ENCODE measurements at places on chromosomes 6 and 20. TPM values are rescaled to one million over a fixed set of nuclear protein-coding genes. Genes with fewer than 3 reads are reported as not detected.

FAXC gene
- 5.9 TPM for total RNA-seq

KCNK16 gene
- not detected for total RNA-seq

HLA-DPA1 gene
- total RNA-seq: not detected

HLA-DPB1 gene
- not detected for total RNA-seq

PNLDC1 gene
- 0.10 TPM for total RNA-seq

OOEP gene
- total RNA-seq: not detected

CTAGE9 gene
- total RNA-seq: not detected

RFX6 gene
- total RNA-seq: not detected

LMBRD1 gene
- 10.9 TPM for total RNA-seq

PRRT1 gene
- 0.63 TPM for total RNA-seq

CSNK2A1 gene
- total RNA-seq: 146 TPM

SLC4A11 gene
- 8.7 TPM for total RNA-seq

DUSP15 gene
- 1.4 TPM for total RNA-seq

SALL4 gene
- total RNA-seq: 1.6 TPM

FNDC11 gene
- total RNA-seq: 0.25 TPM

SLC25A27 gene
- total RNA-seq: 0.83 TPM

MACROD2 gene
- 0.43 TPM for total RNA-seq

FOXC1 gene
- total RNA-seq: 7.6 TPM

ZFAND3 gene
- 50.8 TPM for total RNA-seq

SLC35F1 gene
- total RNA-seq: not detected

RAB44 gene
- total RNA-seq: 0.06 TPM

SLC23A2 gene
- total RNA-seq: 16.2 TPM

ADGB gene
- not detected for total RNA-seq

GPSM3 gene
- total RNA-seq: 0.30 TPM

CLVS2 gene
- 0.25 TPM for total RNA-seq

TTI1 gene
- total RNA-seq: 22.2 TPM

ZC3H12D gene
- 0.12 TPM for total RNA-seq

ATP6V1G2 gene
- total RNA-seq: 0.98 TPM

NQO2 gene
- total RNA-seq: 78.4 TPM

Data from A549 treated with Mapracorat at 1 μM for 4 hours (cell line).